ENCODE measurements at places on chromosomes 2 and 18.
A peak's percentile ranks its signal among the peaks of the same experiment; 100 is the strongest.

GRCh38 chr2:98376996-98377395 lies 30.7 kb downstream of the CNGA3 start:
- no peak for DNase-seq

DNA sequence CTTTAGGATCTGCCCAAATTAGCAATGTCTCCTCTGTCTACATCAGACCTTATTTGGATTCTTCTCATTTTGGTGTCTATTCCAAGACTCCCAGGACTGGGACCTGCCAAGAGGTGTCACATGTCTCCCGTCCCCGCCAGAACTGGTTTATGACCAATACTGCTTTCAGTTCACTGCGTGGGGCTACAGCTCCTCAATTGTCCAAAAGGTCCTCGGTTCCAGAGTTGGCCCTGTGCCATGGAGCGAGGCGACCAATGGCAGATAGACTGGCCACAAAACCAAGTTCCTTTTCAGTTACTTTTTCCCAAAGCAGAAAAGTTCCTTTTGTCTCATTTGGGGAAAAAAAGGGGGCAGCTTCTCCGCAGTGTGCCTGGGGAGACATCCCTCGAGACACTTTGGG lies 144.1 kb upstream of the ZNF236 start:
- DNase-seq: no peak

- DNase-seq: no peak
Observed at GRCh38 chr2:219739066-219739465, 111.6 kb downstream of the SLC4A3 start.

GRCh38 chr2:1600191-1601066 lies 143.9 kb downstream of the PXDN start:
- DNase-seq: no peak

DNA sequence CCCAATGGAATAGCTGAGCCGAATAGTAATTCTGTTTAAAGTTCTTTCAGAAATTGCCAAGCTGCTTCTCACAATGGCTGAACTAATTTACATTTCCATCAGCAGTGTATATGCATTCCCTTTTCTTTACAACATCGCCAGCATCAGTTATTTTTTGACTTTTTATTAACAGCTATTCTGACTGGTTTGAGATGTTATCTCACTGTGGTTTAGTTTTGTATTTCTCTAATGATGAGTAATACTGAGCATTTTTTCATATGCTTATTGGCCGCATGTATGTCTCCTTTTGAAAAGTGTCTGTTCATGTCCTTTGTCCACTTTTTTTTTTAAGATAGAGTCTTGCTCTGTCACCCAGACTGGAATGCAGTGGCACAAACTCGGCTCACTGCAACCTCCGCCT lies 100.7 kb downstream of the C2orf74 start:
- peak; percentile 33 for DNase-seq

GRCh38 chr18:25456334-25457010 lies 104.5 kb upstream of the ZNF521 start:
- DNase-seq: no peak

DNA sequence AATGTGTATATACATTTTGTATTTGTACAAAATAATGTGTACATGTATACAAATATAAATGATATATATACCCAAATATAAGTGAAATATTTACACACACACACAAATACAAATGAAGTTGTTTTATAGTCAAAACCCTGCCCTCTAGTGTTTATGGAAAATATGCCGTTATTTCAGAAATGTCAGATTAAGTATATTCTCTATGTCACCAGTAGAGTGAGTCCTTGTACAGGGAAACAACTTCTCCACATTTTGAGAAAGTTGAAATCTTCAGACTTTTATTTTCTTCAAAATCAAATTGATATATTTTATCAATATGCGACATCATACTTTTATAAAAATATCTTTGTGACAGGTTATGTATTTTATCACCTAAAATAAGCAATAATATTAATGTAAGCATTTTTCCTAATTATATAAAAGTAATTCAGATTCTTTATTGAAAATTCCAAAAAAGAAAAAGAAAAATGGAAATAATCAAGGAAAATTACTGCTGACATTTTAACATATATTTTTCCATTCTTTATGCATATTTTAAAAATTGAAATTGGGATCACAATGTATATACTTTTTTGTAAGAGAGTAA lies 22.4 kb downstream of the ARL6IP6 start:
- peak; percentile 57 for DNase-seq

- DNase-seq: no peak
Observed at GRCh38 chr2:218009231-218009630, 6.4 kb upstream of the TNS1 start.

- DNase-seq: no peak
Observed at GRCh38 chr2:217820091-217820819, 182.5 kb downstream of the TNS1 start.

GRCh38 chr2:217887841-217888701 lies 114.7 kb downstream of the TNS1 start:
- DNase-seq: no peak

- no peak for DNase-seq
Observed at GRCh38 chr2:20919297-20919800, 96.4 kb upstream of the LDAH start.

GRCh38 chr2:8546612-8547283 lies 135.1 kb upstream of the ID2 start:
- peak; percentile 48 for DNase-seq

GRCh38 chr2:98492441-98492840 lies 47.8 kb downstream of the INPP4A start:
- no peak for DNase-seq

- DNase-seq: no peak
Observed at GRCh38 chr18:10912790-10913545, 236.4 kb downstream of the PIEZO2 start.

DNA sequence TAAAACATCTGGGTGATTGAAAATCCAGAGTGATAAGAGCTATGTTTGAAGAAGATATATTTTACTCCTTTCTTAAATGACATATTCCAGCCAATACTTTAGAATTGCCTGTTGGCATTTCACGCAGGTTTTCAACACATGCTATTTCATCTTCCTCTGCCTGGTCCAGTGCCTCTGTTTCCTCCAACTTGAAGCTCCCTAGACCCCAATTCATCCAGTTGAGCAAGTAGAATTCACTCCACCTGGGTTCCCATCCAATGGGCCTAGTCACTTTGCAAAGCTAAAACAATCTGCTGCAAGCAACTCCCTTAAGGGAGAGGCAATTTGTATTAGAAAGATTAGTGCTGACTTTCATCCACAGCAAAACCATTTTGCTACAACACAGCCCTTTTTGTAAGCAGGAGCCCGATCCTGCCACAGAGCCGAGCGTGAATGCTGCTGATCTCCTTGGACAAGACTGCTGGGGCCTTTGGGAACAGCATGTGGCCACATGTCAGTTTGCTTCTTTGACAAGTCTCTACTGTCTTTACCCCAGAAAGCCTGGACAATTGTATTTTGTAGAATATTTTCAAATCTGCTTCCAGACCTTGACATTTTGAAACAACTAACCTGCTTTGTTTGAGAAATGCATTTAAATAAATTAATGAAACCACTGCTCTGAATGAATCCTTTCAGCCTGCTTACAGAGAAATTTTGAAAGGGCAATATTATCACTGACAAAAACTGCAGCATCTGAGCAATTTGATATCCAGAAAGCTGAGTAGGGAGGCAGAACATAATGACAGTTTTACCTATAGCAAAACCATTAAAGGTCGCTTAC lies 259.1 kb downstream of the TDRD15 start:
- DNase-seq: no peak

DNA sequence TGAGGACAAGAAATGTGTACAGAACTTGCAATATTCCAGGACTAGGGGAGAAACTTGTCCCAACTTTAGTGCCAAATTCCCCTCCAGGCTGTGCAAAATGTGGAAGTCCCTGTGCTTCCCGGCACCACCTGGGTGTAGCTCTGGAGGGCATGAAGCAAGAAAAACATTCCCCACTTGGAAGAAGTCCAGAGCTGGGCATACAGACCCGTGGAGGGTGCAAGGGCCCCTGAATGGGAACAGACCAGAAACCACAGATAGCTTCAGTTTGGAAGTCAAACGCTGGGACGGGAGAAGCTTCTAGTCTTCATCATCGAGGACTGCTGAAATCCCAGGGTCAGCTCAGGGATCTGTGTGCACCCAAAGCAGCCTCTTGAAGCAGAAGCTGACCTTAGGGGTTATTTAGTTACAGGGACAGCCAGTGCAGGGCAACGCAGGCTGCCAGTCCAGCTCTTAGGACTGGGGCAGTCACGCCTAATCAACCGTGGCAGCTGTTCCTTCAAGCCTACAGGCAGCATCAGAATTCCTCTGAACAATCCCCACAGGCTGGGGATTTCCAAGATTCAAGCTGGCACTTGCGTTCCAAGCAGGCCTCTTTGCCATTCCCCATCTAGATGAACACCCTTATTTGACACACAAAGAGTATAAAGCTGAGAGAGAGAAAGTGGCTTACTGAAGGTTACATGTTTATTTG lies 269.4 kb downstream of the LOXHD1 start:
- DNase-seq: no peak

DNA sequence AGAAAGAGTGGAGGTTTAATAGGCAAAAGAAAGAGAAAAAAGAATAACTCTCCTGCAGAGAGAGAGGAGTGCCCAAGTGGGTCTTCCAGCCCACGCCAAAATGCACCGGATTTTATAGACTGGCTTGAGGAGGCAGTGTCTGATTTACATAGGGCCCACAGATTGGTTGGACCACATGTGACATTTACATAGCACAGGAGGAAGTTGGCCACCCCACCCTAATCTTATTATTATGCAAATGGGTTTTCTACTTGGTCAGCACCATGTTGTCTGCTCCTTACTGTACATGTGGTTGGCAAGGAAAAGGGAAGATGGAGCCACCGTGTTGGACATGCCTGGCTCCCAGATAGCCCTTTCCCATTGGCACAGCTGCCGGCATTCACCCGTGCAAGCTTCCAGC lies 56.8 kb downstream of the SP110 start:
- no peak for DNase-seq

GRCh38 chr18:8890957-8891464 lies 185.7 kb downstream of the MTCL1 start:
- DNase-seq: no peak

DNA sequence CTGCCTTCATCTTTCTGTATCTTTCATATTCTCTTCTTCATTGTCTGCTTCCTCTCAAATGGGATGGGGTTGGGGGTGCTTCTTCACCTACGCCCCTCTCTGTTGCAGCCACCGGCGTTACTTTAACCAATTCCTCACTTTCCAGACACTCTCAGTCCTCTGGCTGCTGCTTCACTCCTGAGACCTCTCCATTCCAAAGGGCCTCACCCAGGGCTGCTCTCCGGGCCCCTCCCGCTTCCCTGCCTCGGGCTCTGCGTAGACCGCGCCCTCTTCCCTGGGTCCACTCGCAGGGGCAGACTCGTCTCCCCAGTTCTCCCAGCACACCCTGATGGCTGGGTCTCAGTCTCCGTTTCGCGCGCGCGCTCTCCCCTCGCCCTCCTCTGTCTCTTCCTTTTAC lies 926 bp downstream of the SERPINB8 start:
- no peak for DNase-seq

All from activated CD4-positive, alpha-beta T cell treated with anti-CD3 and anti-CD28 coated beads, Interleukin-2, Interleukin-6, amounts not matched to agents 100 ng/mL and 50 ng/mL, durations not matched to agents 16 hours and 8 hours (primary cell).